PC-9 (cell line): ENCODE measurements at places on chromosomes 11 and 22. TPM values are rescaled to one million over a fixed set of nuclear protein-coding genes. Genes with fewer than 3 reads are reported as not detected.
A peak's percentile ranks its signal among the peaks of the same experiment; 100 is the strongest.

Gene RASSF10
- total RNA-seq, result 0.35 and 0.55 TPM in 2 replicates

DNA sequence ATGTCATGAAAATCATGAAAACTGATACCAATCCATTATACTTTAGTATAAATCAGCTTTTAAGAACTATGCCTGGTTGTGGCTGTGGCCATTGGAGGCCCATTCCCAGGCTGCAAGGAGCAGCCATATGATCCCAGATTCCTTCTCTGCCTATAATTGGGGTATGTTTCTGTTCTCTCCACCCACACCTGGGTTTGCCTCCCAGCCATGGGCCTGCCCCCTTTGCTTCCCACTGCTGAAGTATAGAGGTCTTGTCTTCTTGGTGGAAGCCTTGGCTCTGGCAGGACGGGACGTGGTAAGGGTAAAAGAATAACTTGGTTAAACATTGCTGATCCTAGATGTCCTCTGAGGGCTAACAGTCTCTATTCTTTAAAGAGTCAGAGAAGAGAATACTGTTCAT lies 2.4 kb downstream of the MICAL2 start:
- no peak overlapping the region for H3K27ac ChIP-seq
- H3K4me3 ChIP-seq, result no peak overlapping the region
- no peaks in the 10 kb centered on the region; the same call in 1 of the 2 replicates for H3K36me3 ChIP-seq
- no peak for DNase-seq

Gene TRIM51
- total RNA-seq, result not detected in 2 replicates

- no peaks in the 10 kb centered on the region for H3K36me3 ChIP-seq
- H3K27ac ChIP-seq, result peak overlapping the region; percentile 86
- DNase-seq, result no peak
- no peaks in the 10 kb centered on the region for H3K27me3 ChIP-seq
Measured at GRCh38 chr11:94129512-94130297, 1.1 kb downstream of the PANX1 start.

Gene DGCR6
- total RNA-seq, result 0.63 and 1.4 TPM in 2 replicates

DNA sequence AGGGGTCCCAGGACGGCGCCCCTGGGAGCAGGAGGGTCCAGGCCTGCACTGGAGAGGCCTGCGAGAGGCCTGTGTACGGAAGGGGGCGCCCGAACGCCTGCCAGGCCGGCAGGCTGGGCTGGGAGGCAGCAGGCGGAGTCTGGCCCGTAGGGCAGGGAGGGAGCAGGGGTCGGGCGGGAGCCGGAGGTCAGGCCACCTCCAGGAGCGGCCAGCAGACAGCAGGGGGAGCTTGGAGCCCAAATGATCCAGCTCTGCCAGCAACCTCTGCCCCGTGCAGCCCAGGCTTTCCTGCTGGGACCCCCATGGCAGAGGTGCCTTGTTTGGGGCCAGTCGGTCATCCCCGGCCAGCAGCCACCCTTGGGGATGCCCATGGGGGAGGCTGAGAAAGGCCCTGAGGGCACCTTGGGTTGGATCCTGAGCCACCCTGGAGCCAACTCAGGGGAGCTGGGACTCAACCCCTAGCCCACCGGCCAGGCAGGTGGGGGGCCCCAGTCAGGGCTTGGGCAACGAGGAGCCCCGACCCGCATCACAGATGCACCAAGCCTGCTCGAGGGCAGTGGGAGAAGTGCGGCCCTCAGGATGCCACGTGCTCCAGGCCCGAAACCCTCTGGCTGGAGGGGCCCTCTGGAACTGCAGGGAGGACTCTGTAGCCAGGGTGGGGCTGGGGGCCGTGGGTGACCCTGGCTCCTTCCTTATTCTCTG lies 9.6 kb upstream of the SYT8 start:
- DNase-seq, result peak; percentile 72
- no peaks in the 10 kb centered on the region for H3K27me3 ChIP-seq
- H3K4me1 ChIP-seq, result peaks cover 37% of the 10 kb centered on the region

GRCh38 chr11:57474803-57475115 lies 14.4 kb downstream of the RTN4RL2 start:
- H3K27me3 ChIP-seq, result no peaks in the 10 kb centered on the region
- H3K4me3 ChIP-seq, result no peak overlapping the region
- H3K27ac ChIP-seq, result no peak overlapping the region
- H3K36me3 ChIP-seq, result no peaks in the 10 kb centered on the region
- peaks cover 12% of the 10 kb centered on the region for H3K4me1 ChIP-seq

DNA sequence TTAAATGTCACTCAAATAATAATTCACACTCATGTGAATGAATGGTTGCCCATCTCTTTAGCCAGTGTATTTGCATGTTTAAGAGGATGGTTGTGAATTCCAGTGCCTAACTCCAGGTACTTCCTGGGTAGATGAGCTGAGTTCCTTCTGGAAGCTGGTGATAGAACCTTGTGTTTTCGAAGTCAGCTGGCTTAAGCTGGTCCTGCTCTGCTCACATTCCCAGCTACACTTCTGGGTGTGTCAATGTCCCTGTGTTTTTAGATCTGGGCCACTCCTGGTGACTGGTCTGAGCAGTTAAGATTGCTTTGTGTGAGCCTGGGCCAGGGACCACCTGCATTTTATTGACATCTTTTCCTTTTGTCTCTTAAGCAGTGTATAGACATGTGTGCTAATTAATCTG lies 10.6 kb downstream of the TEAD1 start:
- DNase-seq, result no peak
- H3K36me3 ChIP-seq, result no peaks in the 10 kb centered on the region
- H3K27me3 ChIP-seq, result no peaks in the 10 kb centered on the region
- H3K27ac ChIP-seq, result peak overlapping the region; percentile 85
- H3K4me1 ChIP-seq, result peaks cover 95% of the 10 kb centered on the region

Gene TYR
- total RNA-seq, result not detected in 2 replicates

DNA sequence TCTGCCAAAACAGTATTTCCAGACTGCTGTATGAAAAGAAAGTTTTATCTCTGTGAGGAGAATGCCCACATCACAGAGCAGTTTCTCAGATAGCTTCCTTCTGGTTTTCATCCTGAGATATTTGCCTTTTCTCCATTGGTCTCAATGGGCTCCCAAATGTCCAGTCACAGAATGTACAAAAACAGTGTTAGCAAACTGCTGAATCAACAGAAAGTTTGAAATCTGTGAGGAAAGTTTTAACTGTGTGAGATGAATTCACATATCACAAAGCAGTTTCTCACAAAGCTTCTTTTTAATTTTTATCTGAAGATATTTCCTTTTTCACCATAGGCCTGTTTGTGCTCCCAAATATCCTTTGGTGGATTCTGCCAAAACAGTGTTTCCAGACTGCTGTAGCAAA lies 207.2 kb upstream of the TRIM48 start:
- no peaks in the 10 kb centered on the region for H3K36me3 ChIP-seq
- DNase-seq, result no peak
- H3K4me3 ChIP-seq, result no peak overlapping the region
- no peaks in the 10 kb centered on the region for H3K4me1 ChIP-seq
- no peak overlapping the region for H3K27ac ChIP-seq
- no peaks in the 10 kb centered on the region for H3K27me3 ChIP-seq

GRCh38 chr11:84714316-84714780 lies 912.8 kb downstream of the DLG2 start:
- no peaks in the 10 kb centered on the region for H3K4me1 ChIP-seq
- H3K27ac ChIP-seq, result no peak overlapping the region
- no peak overlapping the region for H3K4me3 ChIP-seq
- peak; percentile 43 for DNase-seq

Gene NRXN2
- total RNA-seq, result 0.10 TPM in 1 of 2 replicates, not detected in the other

Gene GP1BB
- 0.35 and 2.0 TPM in 2 replicates for total RNA-seq

Gene FADD
- 47.8 and 50.5 TPM in 2 replicates for total RNA-seq

Gene ELP4
- total RNA-seq, result 15.1 and 20.5 TPM in 2 replicates

Gene VSIG10L2
- not detected in 2 replicates for total RNA-seq

- H3K27ac ChIP-seq, result no peak overlapping the region
- no peaks in the 10 kb centered on the region for H3K36me3 ChIP-seq
- no peak for DNase-seq
- H3K4me3 ChIP-seq, result no peak overlapping the region
- H3K4me1 ChIP-seq, result no peaks in the 10 kb centered on the region
Measured at GRCh38 chr11:109062445-109062844, 359.5 kb upstream of the C11orf87 start.

Gene LTBP3
- 455 and 553 TPM in 2 replicates for total RNA-seq

Gene CECR2
- not detected in 2 replicates for total RNA-seq

Gene OR51B4
- total RNA-seq, result not detected in 2 replicates

Gene OR10A2
- total RNA-seq, result not detected in 2 replicates

Gene CLCF1
- total RNA-seq, result 15.9 and 17.0 TPM in 2 replicates

DNA sequence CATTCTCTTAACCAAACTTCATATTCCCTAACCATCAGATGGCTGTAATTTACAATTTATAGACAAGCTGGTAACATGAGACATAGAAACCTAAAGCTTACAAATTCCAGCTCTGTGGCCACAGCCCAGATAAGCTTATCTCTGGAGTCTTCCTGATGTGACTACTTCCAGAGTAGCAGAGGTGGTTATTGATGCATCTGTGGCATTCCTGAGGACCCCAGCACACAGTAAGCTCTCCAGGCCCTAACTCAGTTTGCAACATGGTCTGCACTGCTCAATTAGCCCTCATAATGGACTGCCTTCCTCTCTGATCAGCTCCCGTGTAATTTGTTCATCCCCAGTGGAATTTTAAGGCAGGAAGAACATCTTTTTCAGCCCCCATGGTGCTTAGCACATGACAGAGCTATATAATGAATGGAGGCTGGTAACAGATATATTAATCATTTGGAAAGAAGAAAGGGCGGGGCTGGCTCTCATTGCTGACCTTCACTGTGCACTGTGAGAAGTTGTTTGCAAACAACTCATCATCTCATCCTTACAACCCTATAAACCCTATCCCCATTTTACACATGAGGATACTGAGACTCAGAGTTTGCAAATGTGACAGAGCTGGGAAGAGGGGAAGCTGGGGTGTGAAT lies 30.1 kb upstream of the KCNJ11 start:
- DNase-seq, result no peak
- no peaks in the 10 kb centered on the region for H3K4me1 ChIP-seq
- no peak overlapping the region for H3K4me3 ChIP-seq
- H3K27me3 ChIP-seq, result peaks cover 98% of the 10 kb centered on the region
- no peak overlapping the region for H3K27ac ChIP-seq
- no peaks in the 10 kb centered on the region for H3K36me3 ChIP-seq

Gene RAB36
- 5.8 and 6.8 TPM in 2 replicates for total RNA-seq

Gene ASPHD2
- 0.33 and 0.44 TPM in 2 replicates for total RNA-seq

- no peak overlapping the region for H3K4me3 ChIP-seq
- no peak overlapping the region for H3K27ac ChIP-seq
- peaks cover 21% of the 10 kb centered on the region for H3K27me3 ChIP-seq
Measured at GRCh38 chr11:2548596-2548995, 103.8 kb downstream of the KCNQ1 start.

GRCh38 chr22:45131749-45132148 lies 32.0 kb upstream of the NUP50 start:
- H3K4me1 ChIP-seq, result no peaks in the 10 kb centered on the region
- no peak overlapping the region for H3K27ac ChIP-seq
- no peaks in the 10 kb centered on the region; the same call in 1 of the 2 replicates for H3K27me3 ChIP-seq
- H3K36me3 ChIP-seq, result 0 out of 2 replicates have a peak, but pooled peaks cover 15% of the 10 kb centered on the region

Gene KDM4D
- 0.85 and 1.1 TPM in 2 replicates for total RNA-seq

Gene CEP126
- total RNA-seq, result 3.7 and 6.0 TPM in 2 replicates

DNA sequence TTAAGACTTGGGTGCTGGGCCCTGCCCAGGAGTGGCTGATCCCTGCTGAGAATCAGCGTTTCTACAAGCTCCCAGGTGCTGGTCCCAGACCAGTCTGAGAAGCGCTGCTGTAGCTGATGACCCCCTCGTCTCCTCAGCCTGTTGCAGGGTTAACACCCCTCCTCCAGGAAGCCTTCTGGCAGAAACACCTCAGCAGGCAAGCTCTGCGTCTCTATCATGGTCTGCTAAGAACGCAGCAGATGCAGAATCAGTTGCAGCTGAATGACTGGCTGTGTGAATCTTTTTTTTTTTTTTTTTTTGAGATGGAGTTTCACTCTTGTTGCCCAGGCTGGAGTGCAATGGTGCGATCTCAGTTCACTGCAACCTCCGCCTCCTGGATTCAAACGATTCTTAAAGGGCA lies 132.5 kb downstream of the CACNA1I start:
- no peak for DNase-seq
- no peak overlapping the region for H3K4me3 ChIP-seq
- no peaks in the 10 kb centered on the region for H3K4me1 ChIP-seq
- peaks cover 61% of the 10 kb centered on the region for H3K27me3 ChIP-seq
- H3K27ac ChIP-seq, result no peak overlapping the region
- no peaks in the 10 kb centered on the region for H3K36me3 ChIP-seq

Gene SCN2B
- not detected in 2 replicates for total RNA-seq

GRCh38 chr11:60594998-60595642 lies 79.9 kb downstream of the MS4A13 start:
- no peak overlapping the region for H3K27ac ChIP-seq
- H3K4me3 ChIP-seq, result no peak overlapping the region
- no peaks in the 10 kb centered on the region for H3K4me1 ChIP-seq

DNA sequence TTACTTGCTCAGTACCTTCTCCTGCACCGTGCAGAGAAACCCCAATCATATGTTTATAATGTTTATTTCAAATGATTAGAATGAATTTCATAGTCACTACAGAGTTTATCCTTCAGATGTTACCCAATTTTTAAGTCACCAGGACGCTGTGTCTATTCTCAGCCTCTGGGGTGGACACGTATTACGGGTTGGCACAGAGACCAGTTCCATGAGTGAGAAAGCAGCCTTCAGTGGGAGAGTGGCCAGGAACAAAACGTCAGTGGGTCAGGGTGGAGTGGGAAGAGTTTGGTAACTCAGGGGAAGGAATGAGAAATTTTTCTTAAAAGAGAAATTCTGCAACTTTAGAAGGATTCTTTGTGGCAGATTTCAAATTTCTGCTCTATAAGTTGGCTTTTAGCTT lies 77.1 kb upstream of the MTMR2 start:
- no peaks in the 10 kb centered on the region for H3K4me1 ChIP-seq
- no peak for DNase-seq
- H3K4me3 ChIP-seq, result no peak overlapping the region
- no peaks in the 10 kb centered on the region for H3K36me3 ChIP-seq
- no peak overlapping the region for H3K27ac ChIP-seq
- no peaks in the 10 kb centered on the region for H3K27me3 ChIP-seq

DNA sequence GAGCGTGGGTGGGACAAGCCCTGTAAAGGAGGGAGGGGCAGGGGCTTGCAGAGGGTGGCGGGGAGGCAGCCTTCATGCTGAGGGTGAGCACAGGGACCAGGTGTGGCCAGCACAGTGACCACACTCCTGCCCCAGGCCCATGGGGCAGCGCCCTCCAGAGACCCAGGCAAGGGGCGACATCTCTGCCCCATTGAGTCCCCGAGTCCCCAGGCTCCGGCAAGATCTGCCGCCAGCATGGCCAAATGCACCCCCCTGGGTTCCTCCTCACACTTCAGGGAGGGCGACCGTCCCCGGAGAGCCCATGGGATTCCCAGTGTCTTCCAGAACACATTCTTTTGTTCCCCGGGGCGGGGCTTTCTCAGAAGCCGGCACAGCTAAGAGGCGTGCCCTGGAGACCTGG lies 362.5 kb downstream of the TBC1D22A start:
- H3K27me3 ChIP-seq, result no peaks in the 10 kb centered on the region
- H3K4me1 ChIP-seq, result peaks cover 6% of the 10 kb centered on the region
- no peak overlapping the region for H3K27ac ChIP-seq
- no peak for DNase-seq
- H3K36me3 ChIP-seq, result no peaks in the 10 kb centered on the region

DNA sequence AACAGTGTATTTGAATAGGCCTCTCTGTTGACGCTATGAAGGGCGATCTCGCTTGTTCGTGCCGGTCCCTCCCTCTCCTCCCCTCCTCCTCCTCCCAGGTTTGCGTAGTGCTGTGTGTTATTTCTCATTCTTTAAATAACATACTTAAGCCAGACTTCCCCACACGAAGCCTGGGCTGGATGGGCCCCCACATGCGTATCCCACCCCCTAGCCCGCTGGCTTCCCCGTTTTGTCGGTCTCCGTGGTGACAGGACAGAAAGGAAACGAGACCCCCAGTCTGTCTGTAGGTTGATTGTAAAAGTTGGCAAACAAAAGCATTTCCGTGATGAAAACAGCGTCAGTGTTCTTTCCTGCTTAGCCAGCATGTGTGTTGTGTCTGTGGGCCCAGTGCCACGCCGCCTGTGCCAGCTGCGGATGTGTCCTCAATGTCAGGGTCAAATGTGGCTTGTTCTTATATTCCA lies 27.3 kb downstream of the FAM118A start:
- no peaks in the 10 kb centered on the region for H3K4me1 ChIP-seq
- H3K36me3 ChIP-seq, result peaks cover 33% of the 10 kb centered on the region; the same call in 1 of the 2 replicates
- H3K27me3 ChIP-seq, result no peaks in the 10 kb centered on the region
- no peak overlapping the region for H3K4me3 ChIP-seq

Gene NUDT8
- total RNA-seq, result 25.5 and 33.3 TPM in 2 replicates
